ENCODE measurements at places on chromosomes 5 and 9.

DNA sequence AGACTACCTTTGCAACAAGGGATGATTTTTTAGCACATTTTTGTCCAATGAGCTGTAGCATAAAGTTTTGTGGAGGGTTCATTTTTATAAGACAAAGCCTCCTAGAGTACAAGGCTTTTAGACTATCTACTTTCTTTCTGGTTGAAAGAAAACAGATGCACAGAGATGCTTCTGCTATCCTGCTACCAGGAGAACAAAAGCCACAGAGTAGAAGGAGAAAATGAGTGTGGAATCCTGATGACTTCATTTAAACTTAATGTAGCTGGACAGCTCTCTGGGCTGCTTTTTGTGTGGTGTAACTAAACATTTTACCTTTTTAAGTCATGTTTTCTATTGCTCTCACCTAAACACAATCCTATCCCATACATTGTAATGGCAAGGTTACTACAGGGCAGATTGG, 1009.4 kb downstream of the TLE1 start:
- DNase-seq, result no peak

DNA sequence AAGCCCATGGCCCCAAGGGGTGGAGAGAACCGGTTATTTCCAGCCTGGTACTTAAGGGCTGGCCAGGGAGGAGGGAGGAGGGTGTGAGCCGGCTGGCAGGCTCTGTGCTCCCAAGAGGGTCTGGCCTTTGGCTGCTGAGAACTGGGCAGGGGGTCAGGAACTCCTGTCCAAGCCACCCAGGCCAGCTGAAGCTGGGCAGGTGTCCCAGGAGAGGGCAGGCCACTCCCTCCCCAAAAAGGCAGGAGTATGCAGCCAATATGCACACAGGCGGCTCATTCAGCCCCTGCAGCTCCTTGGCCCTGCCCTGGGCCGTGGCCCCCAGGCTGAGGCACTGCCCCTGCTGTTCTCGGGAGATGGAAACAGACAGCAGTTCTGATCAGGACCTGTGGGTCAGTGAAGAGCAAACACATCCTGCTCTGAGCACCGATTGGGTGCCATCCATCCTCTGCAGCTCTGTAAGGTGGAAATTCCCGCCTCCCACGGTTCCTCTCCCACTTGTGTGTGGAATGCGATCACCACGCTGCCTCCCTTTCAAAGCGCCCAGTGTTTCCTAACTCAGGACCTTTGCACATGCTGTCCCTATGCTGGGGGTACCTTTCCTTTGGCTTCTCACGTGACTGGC, 17.1 kb upstream of the KIF12 start:
- no peak for DNase-seq

DNA sequence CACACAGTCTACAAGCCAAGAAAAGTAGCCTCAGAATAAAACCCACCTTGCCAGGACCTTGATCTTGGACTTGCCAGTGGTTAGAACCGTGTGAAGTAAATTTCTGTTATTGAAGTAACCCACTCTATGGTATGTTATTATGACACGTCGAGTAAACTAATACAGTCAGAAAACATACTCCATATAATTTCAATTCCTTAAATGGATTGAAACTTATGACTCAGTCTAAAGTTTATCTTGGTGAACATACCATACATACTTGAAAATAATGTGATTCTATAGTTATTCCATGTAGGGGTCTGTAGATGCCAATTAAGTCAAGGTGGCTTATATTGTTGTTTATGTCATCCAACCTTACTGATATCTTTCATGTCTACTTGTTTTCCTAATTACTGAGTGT, 950.7 kb downstream of the TLE4 start:
- no peak for DNase-seq

- no peak for DNase-seq
These were observed 121.1 kb upstream of the IL12B start for GRCh38 chr5:159451197-159452052.

DNA sequence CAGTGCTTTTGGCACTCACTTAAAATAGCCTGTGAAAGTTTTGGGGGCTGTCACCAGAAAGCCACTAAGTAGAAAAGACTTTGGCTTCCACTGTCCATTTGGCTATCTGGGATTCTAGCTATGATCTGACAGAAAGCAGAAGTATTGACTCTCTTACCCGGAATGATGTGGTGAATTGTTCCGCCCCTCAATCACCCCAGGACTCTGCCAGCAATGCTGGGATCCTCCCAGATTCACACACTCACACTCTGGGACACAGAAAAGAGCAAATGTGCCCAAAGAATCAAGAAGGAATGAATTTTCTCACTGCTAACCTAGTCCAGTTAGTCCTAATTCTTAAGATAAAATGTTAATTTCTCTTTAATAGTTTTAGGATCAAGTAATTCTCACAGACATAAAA, 576.9 kb downstream of the BNC2 start:
- no peak for DNase-seq

GRCh38 chr9:134653259-134654009, 11.8 kb downstream of the COL5A1 start:
- no peak for DNase-seq

DNA sequence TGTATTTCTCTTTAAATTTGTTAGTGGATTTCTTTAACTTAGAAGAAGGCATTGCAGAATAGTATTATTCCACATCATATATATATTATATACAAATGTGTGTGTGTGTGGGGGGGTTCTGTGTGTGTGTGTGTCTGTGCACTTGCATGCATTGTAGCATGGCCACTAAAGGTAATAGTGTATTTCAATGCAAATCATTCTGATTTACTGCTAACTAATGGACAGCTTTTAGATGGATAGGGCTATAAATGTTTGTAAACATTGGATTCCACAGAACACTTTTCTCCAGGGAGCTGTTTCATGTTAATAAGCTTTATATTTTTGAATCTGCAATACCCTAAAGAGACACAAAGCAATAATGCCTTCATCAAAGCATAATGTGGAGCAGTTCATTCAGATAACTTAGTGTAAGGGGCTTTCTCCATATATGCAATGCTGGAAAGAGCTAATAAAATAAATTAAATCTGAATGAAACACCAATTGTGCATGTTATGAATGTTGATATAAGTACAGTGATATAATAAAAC, 496.7 kb upstream of the CDH9 start:
- no peak for DNase-seq

DNA sequence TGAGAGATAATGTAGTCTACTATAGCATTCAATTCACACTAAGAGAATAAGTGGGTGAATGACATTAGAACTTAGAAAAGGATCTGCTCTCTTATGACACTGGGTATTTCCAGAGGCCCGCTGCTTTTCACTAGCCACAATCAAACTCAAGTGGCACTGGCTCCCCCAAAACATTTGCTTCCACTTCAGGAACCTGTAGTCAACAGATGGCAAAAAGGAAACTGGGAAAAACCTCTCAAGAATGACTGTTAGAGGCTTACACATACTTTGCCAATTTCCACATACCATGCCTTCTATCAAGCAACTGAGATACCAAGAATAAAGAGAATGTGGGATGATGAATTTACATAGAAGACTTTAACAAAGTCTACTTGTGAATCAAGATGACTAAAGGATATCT, 11.2 kb downstream of the POC5 start:
- DNase-seq, result no peak

- no peak for DNase-seq
These were observed 283.8 kb downstream of the NTRK2 start for GRCh38 chr9:84953252-84953773.

GRCh38 chr5:67028941-67029340, 167.7 kb downstream of the CD180 start:
- no peak for DNase-seq

GRCh38 chr5:160289721-160290120, 22.6 kb downstream of the CCNJL start:
- no peak for DNase-seq

- DNase-seq, result no peak
These were observed 12.3 kb downstream of the ZSWIM6 start for GRCh38 chr5:61344187-61344944.

DNA sequence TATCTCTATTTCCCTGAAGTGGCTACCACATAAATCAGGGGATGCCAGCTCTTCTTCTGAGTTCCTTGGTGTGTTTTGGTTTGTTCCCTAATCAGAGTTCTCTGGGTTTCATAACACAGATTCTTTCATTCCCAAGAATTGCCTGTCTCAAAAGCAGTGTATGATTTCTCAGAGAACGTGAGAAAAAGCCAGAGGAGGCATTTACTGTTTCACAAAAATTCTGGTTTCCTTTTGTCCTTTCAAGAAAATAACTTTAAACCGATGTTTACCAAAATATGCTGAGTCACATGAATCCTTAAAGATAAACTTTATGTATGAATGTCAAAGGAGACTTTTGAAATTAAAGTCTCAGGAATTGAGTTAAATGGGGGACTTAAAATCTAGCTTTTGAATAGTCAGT, 314.3 kb downstream of the EBF1 start:
- DNase-seq, result no peak

- no peak for DNase-seq
These were observed 2.3 kb upstream of the SCGB3A1 start for GRCh38 chr5:180593446-180594206.

DNA sequence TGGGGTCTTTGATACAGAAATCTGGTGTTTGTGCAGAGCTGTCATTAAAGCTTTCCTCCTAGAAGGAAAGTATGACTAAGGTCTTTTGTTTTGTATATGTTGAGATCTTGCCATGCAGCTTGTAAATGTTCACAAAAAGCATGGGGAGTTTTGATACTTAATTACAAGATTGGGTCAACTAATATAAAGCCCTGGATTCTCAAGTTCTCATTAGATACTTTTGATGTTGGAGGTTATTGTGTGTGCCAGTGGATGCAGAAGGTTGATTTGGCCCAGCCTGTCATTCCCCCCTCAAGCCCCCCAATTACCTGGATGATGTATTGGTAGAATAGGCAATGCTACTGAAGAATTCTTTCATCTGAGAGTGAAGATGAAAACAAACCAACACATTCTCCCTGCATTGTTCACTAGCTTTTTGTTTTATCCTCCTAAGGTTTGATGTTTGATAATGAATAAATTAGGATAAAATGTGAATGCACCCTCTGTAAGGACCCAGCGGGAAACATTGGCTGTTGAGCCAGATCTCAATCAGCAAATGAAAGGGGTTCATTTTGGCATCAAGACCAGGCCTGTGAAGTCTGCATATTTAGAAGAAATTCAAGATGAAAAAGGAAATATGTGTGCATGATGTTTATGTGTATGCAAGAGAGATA, 61.9 kb upstream of the ADAMTS19 start:
- no peak for DNase-seq

Data from stimulated activated CD8-positive, alpha-beta memory T cell treated with anti-CD3 and anti-CD28 coated beads, Interleukin-4, amount 100 ng/mL, for 4 hours (primary cell).